Left ventricle myocardium superior (tissue), 1 donor: ENCODE measurements at places on chromosomes 16 and 17.

DNA sequence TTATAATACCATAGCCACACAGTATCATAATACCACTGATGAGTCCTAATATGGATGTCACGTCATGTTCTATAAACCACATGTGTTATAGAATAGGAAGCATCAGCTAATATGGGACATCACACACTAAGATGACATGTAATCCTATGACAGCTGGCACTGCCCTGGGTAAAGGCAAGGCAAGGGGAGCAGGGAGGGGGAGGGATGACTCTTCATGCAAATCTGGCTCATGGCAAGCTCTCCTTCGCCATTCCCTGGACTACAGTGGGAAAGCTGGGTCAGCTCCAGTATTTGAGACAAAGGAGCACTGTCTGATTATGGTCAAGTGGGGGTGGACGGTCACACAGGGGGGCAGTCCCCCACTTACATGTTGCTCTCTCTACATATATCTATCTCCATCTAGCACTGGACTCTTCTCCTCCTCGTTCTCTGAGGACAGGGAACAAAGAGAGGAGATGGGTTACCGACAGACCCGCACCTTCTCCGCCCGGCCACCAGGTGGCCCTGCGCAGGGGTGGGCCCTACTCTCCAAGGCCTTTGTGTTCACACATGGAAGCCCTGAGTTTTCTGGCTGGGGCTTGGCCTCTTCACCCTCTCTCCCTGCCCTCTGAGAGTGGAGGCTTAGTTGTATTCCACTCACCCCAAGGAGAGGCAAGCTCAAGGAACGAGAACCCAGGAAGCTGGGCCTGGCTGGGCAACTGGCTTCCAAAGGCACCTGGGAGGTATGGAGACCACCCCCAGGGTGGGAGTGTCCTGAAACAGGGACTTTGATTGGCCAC, 23.4 kb upstream of the MPO start:
- DNase-seq: no peak

DNA sequence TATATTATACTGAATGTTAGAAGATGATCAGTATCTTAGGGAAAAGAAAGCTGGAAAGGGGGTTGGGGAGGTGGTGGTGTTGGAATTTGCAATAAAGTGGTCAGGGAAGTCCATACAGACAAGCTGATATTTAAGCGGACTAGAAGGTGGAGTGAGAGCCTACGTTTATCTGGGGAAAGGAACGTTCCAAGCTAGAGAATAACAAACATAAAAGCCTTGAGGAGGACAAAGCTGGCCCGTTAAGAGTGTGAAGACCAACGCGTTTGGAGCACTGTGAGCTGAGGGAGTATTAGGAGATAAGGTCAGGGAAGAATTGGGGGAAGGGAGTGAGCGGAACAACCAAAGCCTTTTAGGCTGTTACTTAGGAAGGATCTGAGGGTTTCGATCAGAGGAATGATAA, 1.4 kb downstream of the DDX42 start:
- no peak for DNase-seq

GRCh38 chr17:73365906-73366623, 54.3 kb upstream of the CDC42EP4 start:
- DNase-seq: peak; percentile 78

GRCh38 chr17:1007310-1008007, 10.5 kb downstream of the TIMM22 start:
- DNase-seq: peak; percentile 33

- DNase-seq: no peak
Measured at GRCh38 chr16:25317732-25318316, 60.2 kb upstream of the ZKSCAN2 start.

GRCh38 chr17:61766520-61766919, 96.8 kb downstream of the BRIP1 start:
- no peak for DNase-seq

GRCh38 chr16:19138601-19139000, 24.8 kb downstream of the ITPRIPL2 start:
- DNase-seq: peak; percentile 69

DNA sequence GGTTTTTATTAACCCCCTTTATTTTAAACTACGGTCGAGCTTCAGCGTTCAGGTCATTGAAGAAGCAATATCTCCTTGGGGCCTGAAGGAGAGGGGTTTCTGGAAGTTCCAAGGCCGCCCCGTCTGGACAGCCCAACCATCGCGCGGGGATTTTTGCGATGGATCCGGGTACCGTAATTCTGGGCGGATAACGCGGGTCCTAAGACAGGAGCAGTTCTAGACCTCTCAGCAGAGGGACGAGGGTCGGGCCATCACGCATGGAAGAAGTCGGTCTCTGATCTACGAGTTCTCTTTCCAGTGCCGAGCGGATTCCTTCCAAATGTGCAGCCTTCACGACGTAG, 3.6 kb downstream of the BORCS6 start:
- DNase-seq: no peak

GRCh38 chr16:11744075-11744470, 1.4 kb upstream of the TXNDC11 start:
- DNase-seq: no peak

- no peak for DNase-seq
Measured at GRCh38 chr16:28041615-28042014, 21.9 kb downstream of the GSG1L start.

DNA sequence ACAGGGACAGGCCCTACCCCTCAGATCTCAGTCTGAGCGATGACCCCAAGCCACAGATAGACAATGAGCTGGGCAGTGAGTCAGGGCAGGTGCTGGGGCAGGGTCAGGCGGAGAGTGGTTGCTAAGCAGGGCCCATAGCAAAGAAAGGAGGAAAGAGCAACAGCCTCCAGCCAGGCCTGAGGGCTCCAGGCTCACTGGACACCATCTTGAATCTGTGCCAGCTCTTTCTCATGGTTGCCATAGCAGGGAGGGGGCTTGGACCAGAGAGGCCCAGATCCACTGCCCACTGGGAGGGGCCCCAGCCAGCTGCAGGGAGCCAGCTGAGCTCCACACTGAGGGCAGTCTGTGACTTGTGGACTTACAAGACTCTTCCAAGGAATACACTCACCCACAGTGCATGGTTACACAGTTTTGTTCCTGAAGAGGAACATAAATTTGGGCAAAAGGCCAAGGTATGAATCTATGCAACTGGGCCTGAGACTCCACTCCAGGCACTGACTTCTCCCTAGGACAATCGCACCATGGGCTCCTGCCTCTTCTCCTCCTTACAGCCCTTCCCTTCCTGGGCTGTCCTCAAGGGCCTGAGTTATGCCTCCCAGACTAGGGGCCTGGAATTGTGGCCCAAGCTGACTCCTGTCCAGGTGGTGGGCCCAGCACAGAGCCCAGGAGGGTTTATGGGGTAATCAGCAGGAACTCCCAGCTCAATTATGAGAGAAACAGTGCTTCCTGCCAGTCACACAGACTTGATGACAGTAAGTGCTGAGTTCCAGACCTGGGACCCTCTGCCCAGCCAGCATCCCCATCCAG, 59.9 kb downstream of the BEAN1 start:
- peak; percentile 50 for DNase-seq

- DNase-seq: no peak
Measured at GRCh38 chr16:77767211-77767610, 21.2 kb upstream of the VAT1L start.

DNA sequence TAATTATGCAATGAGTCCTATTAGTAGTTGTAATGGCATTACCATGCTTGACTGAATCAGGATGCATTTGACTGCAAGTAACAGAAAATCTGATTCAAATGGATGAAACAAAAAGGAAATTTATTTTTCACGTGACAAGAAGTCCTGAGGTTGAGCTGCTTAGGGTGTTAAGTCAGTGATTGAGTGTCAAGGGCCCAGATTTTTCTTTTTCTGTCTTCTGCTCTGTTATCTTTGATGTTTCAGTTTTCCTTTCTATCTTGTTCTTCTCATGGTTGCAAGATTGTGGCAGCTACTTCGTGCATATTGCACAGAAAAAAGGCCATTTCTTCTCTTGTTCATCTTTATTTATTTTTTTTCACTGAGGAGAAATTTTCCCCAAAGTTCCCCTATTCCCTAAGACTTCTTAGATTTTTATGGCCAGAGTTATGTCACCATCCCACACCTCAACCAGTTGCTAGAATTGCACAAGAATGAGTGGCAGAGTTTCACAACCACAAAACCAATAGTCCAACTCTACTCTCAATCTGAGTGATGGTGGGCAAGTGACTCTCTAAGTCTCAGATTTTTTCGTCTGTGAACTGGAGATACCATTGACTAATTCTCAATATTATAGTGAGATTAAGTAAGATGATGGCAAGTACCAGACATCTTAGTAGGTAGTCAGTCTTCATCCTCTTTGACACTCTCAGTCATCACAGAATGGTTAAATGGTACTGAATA, 15.7 kb upstream of the GPR139 start:
- DNase-seq: no peak

GRCh38 chr17:60371818-60372510, 20.0 kb downstream of the USP32 start:
- DNase-seq: no peak

GRCh38 chr17:47808036-47808829, 13.4 kb downstream of the OSBPL7 start:
- DNase-seq: no peak
